Activated T-cell treated with anti-CD3 and anti-CD28 coated beads for 48 hours (primary cell): ENCODE measurements at places on chromosomes 1 and 21.

DNA sequence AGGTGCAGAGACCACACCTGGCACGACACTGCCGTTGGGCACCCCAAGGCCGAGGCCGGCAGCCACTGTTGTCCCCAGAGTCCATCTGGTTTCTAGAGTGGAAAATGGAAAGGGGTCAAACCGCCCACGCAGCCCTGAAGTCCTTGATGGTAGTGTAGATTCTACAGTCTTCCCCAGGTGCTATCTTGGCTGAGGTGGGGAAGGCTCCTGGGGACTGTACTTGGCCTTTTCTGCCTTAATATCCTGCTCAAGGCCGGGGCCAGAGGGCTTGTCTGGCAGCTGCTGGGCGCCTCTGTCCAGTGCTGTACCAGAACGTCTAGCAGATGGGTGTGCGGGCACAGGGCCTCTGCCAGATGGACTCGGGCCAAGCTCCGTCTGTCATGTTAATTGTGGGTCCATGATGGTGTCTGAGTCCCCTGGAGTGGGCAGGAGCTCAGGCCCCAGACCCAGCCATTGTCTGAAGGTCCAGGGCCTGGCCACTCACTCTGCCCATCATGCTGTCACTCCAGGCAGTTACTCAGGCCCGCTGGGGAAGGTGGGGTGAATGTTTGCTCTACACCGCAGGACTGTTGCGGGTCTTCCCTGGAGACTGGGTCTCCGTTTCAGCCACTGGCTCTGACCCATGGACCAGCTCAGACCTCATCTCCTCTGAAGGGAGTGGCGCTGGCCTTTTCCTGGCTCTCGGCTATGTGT, 161.9 kb upstream of the COL6A1 start:
- DNase-seq: no peak

DNA sequence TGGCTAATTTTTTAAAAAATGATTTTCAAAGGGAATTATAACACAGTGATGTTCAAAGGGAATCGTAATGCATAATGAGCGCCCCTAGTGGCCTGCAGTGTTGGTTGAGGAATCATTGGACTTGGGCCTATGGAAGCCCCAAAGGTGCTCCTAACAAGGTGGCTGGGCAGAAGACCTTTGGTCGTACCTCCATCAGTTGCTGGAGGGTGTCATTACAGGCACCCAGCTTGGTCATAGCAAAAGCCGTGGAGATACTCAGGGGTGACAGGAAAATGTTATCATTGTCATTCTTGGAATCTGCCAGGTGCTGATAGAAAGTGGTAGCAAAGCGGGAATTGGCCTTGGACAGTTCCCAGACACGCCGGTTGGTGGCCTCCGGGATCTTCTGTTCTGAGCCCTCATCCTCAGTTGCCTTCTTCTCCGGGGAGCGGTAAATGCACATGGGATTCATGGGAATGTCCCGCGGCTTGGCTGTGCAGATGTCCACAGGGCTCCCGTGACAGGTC, 2.7 kb downstream of the SERPINC1 start:
- peak; percentile 5 for DNase-seq

DNA sequence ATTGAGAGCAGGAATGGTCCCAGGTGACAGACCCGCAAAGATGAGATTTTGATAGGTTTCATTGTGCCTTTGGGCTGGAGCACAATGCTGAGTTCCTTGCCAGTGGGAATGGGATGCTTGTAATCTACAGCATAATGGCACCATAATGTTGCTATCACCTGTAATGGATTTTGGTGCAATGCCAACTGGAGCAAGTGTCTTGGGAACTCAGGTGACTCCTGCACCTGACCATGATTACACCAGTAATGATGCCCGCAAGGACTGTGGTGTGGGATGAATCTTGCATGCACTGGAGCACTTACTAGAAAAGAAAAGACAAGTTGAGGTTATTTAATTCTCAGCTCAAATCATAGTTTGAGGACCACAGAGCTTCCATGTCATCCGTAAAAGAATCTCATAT, 96.7 kb downstream of the PTPRU start:
- no peak for DNase-seq

GRCh38 chr1:157302199-157302497, 164.0 kb upstream of the ETV3 start:
- DNase-seq: no peak
